ENCODE measurements at places on chromosomes 3 and 15. TPM values are rescaled to one million over a fixed set of nuclear protein-coding genes. Genes with fewer than 3 reads are reported as not detected.

The CCDC71 gene
- total RNA-seq: 39.9 TPM

- no peak for DNase-seq
These were observed 130.0 kb upstream of the KCNMB2 start for GRCh38 chr3:178406206-178406605.

DNA sequence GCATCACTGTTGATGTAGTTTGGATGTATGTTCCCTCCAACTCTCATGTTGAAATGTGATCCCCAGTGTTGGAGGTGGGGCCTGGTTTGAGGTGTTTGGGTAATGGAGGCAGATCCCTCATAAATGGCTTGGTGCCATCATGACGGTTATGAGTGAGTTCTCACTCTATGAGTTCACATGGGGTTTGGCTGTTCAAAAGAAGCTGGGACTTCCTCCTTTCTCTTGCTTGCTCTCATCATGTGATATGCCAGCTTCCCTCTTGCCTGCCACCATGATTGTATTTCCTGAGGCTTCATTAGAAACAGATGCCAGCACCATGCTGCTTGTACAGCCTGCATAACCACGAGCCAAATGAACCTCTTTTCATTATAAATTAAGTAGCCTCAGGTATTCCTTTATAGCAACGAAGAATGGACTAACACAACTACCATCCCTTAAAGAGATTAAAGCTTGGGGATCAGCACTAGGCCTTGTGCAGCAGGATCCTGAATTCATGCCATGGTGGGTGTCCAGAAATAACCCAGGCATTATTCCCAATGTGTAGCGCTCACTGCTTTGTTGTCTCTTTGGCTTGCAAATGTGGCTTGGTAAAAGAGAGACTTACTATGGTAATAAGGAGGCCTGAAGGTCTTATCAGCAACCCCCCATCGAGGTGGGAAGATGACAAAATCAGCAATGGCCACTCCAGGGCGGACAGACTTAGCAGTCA is 41.9 kb downstream of the NDUFB4 start:
- DNase-seq: no peak

The RBP2 gene
- not detected for total RNA-seq

DNA sequence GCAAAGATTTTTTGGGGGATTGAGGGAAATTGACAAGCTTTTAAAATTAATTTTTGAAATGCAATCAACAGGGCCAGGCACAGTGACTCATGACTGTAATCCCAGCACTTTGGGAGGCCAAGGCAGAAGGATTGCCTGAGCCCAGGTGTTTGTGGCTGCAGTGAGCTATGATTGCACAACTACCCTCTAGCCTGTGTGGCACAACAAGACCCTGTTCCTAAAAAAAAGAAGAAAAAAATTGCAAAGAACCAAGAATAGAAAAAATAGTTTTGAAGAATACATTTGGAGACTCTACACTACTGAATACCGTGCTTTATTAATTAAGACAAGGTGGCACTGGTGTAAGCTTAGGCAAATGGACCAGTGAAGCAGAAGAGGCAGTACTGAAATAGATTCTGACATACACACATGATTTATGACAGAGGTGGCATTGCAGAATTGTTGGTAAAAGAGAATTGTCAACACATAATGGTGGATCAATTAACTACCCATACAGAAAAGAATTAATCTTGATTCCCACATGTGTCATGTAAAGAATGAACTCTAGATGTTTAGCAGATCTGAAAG is 443.3 kb upstream of the ATP11B start:
- no peak for DNase-seq

DNA sequence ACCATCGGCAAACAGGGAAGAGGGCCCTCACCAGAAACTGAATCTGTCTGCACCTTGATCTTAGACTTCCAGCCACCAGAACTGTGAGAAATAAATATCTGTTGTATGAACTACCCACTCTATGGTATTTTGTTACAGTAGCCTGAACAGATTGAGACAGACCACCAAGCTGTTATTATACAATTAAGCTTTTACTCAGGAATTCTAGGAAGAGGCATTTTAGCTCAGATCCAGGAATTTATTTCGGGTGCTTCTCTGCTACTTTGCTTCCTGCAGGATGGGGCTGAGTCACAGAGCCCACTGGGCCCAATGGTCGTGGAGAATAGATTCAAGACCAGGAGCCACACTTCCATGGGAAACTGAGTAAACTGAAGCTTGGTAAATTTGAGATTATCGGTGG is 145.5 kb upstream of the PFN2 start:
- DNase-seq: no peak

The GCNT3 gene
- not detected for total RNA-seq

DNA sequence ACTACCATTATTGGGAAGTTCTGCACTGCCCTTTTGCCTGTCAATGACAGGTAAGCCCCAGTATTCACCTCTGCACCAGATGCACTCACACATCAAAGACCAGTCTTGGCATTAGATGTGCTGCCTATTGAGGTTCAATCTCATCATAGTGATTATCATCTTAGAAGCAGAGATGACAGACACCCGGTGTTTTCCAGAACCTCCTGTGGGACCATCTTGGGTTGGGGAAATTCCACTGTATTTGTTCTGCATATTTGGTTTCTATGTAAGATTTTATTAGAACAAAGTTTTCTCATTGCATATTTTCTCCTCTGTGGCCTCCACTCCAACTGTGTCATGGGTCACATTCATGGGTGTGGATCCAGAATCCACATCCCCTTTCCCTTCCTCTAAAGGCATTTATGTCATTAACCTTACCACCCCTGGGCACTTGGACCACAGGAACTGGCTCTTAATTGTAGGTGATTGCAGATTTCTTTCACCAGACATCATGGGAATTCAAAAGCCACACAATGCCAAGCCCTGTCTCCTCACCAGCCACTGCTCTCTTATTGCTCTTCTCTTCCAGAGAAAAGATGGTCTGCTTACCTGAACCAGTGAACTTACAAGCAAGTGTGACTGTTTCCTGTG is 31.2 kb downstream of the PLA1A start:
- DNase-seq: no peak

DNA sequence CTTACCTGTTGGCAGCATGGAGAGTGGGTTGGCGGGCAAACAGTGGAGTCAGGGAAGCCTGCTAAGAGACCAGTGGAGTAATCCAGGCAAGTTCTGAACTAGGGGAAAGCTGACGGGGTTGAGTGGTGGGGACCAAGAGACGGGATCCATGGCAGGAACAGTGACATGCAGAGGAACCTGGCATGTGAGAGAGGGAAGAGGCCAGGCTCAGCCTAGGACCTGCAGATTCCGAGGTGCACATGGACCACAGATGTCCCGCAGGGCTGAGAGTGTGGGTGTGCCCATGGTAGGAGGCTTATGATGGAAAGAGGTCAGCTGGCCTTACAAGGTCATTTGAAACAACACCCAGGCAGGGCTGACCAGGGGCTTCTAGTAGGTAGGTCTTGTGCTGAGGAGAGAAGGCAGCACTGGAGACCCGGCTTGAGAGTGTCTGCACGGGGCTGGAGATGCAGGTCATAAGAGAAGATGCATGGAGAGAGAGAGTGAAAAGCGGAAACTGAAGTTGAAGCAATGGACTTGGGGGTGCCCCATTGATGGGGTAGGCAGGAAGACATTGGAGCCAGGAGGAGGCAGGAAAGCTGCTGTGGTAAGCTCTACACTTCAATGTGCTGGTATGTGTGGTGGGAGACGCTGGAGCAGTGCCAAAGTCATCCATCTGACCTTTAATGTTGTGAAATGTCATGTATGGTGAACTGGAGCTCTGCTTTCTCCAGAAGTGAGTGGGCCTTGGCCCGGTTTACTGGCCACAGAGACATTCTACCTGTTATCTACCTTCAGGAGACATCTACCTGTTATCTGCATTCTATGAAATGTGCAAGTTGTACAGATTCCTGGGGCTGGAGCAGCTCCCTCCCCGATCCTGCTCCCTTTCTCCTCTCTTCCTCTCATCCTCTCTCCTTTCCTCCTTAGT is 4.6 kb downstream of the SPSB4 start:
- DNase-seq: no peak

The DUOXA2 gene
- total RNA-seq: not detected

GRCh38 chr3:157981819-157982218 is 124.4 kb downstream of the SHOX2 start:
- DNase-seq: no peak

GRCh38 chr3:175002732-175003143 is 143.6 kb downstream of the NAALADL2 start:
- no peak for DNase-seq

DNA sequence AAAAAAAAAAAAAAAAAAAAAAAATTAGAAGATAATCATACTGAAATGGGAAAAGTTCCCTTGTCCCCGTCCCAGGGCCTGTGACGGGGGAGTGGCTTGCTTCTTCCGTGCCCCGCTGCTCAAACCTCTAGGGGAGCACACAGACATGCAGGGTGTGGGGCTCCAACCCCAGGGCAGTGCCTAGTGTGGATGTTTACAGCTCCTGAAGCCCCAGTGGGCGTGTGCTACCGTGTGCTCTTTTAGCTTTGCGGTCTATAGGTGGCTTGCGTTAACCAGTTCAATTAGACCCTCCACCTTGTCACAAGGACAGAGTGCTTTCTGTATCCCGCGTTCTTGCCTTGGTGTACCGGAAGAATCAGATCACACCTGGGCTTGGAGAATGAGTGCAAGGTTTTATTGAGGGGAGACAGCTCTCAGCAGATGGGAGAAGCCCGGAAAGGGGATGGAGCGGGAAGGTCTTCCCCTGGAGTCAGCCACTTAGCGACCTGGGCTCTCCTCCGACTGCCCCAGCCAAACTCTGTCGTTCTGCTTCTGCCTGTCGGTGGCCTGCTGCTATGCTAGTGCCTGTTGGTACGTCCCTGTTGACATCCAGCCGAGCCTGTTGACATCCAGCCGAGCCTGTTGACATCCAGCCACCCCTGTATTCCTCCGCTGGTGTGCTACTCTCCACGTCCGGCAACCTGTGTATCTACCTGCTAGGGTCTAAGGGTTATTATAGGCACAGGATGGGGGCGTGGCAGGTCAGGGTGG is 569.8 kb downstream of the VGLL3 start:
- DNase-seq: no peak

The NPAP1 gene
- not detected for total RNA-seq

DNA sequence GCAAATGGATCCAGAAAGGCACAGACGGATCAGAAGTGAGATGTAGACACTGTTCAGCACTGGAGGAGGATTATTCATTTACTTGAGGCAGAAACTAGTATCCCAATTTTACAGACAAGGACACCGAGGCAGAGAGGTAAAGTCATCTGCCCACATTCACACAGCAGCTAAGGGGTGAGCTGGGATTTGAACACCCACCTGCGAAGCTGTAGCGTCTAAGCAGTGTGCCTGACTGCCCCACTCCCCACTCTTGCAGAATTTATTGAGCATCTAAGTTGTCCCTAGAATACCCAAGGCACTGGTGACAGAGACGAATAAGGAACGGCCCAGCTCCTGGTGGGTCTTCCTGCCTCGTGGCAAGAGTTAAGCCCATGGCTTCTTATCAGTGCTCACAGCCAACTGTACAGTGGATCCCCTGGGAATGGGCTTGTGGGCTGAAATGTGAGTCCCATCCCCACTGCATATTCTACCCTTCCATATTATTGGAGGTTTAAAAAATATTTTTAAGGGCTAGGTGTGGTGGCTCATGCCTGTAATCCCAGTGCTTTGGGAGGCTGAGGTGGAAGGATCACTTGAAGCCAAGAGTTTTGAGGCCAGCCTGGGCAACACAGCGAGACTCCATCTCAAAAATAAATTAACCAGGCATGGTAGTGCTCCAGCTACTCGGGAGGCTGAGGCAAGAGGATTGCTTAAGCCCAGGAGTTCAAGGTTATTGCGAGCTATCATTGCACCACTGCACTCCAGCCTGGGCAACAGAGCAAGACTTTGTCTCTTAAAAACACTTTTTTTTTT is 77.6 kb downstream of the IQSEC1 start:
- DNase-seq: no peak

The CPNE4 gene
- total RNA-seq: 0.10 TPM

The DNAJB11 gene
- total RNA-seq: 26.1 TPM

GRCh38 chr3:176935194-176935888 is 261.9 kb downstream of the TBL1XR1 start:
- no peak for DNase-seq

DNA sequence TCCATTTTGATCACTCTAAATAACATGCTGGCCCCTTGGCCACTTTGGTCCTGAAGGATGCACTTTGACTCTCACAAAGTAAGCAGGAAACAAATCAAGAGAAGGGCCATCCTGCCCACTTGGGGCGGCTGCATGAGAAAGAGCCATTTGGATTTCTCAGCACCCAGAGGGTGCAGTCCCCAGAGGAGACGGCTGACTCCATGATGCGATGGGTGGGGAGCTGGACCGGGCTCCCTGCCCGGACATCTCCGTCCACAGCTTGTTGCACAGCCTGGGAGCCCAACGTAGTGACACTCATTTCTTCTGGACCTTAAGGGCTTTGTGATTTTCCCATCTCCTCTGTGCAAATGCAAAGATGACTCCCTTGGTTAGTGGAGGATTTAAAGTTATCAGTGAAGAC is 4.0 kb upstream of the HRH1 start:
- no peak for DNase-seq

DNA sequence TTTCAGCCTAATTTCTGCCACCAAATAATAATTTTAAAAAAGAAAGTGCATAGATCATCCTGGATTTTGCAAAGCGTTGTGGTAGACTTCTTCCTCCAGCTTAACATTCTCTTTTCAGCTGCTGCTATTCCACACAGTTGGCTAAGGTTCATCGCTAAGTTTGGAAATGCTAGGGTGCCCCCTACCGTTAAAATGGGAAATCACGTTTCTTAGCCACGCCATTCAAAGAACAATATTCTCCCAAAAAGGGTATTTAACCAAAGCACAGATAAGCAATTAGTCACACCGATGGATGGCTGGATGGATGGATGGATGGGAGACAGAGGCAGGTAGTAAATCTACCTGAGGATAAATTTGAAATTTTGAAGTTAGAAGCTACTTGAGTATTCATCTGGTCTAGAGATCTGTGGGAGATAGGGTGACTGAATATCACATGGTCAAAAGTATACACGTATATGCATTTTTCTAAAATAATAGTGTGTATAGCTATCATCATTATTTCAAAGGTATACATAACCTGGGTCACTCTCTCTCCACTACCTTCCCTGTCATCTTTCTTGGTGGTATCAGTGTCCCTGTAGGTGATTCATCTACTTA is 67.2 kb downstream of the EFHB start:
- DNase-seq: peak; percentile 25

The TMEM207 gene
- total RNA-seq: not detected
